Endothelial cell of umbilical vein (primary cell): ENCODE measurements at places on chromosomes 16 and 17.

- no peak for DNase-seq
Measured at GRCh38 chr17:20154286-20155000, 145.3 kb downstream of the SPECC1 start.

DNA sequence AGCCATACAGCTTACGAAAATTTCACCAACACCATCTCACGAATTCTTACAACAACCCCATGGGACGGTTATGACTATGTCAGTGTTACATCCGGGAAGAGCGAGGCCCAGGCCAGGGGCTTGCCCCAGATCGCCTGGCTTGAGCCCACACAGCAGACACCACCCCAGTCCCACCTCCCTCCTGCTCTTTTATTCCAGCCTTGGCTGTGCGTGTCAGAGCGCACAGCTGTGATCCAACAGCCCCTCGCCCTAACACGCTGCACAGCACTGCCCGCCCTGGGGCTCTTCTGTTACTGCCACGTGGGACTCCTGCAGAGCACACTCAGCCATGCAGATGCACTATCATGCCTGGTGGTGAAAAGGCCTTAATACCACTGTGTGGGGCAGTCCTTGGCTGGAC, 127.9 kb downstream of the ENGASE start:
- no peak for DNase-seq

- peak; percentile 45 for DNase-seq
Measured at GRCh38 chr16:30786936-30787612, at the start of gene ZNF629. TSS of gene ZNF629 (minus strand) at chr16:30787205. CDS start at chr16:30784482, 2,723 bp downstream.

DNA sequence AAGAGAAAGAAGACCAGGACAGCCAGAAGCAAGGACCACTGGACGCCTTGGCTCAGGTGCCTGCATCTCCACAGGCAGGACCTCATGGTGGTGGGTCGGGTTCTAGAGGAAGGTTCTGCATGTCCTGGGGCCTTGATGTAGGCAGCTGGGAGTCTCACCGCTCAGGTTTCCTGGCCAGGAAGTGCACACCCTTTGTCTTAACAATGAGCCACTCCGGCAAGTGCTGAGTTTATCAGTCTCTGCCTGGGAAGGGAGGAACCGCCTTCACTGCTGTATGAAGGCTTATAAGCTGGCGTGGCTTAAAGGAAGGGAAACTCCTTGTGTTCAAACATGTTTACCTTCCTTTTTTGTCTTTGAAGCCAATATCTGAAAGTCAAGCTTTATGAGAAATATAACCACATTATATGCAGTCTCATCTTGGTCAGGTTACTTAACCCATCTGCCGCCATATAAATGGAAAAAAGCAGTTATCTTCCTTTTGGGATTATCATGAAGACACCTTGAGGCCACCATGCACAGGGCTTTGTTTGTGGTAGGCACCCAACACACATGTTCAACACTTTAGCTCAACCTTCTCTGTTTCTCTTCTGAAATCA, at the start of gene ST6GALNAC1:
Gene ST6GALNAC1 (minus strand): TSS at position 205 of the 596 bp plus-strand sequence. CDS start 119 bp downstream, at position 86.
- DNase-seq: peak; percentile 26

DNA sequence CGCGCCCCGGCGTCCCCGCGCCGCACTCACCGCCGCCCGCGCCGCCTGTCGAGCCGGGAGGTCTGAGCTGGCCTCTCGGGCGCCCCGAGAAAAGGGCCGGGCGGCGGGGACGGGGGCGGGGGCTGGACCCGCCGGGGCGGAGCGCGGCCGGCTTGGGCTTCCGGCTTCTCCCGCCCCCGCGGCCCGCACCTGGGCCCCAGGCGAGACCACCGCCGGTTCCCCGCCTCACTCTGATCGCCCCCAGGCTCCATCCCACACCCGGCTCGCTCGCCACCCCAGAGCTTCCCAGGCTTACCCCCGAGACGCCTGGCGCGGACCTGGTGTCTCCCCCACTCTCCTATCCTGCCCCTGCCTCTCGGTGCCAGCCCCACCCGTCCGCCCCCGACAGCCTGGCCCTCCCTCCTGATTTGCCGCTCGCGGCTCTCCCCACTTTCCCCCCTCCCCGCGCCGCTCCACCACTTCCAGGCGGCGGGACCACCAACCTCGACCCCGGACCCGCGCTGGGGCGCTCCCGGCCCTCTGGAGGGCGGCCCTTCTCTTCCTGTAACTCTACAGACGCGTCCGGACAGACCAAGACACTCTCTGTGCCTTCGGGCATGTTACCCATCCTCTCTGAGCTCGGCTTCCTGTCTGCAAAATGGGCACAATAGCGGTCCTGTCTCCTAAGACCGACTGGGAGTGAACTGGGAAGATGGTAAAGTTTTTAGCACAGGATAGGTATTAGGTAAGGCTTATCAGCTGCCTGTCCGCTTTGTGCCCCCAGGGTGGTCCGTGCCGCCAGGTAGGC, at the start of gene LITAF:
Gene LITAF (minus strand): TSS at position 64 of the 787 bp plus-strand sequence. CDS start 30,189 bp downstream, outside the sequence.
- DNase-seq: no peak

- DNase-seq: peak; percentile 55
Measured at GRCh38 chr17:50051082-50051576, 4.8 kb upstream of the ITGA3 start.

DNA sequence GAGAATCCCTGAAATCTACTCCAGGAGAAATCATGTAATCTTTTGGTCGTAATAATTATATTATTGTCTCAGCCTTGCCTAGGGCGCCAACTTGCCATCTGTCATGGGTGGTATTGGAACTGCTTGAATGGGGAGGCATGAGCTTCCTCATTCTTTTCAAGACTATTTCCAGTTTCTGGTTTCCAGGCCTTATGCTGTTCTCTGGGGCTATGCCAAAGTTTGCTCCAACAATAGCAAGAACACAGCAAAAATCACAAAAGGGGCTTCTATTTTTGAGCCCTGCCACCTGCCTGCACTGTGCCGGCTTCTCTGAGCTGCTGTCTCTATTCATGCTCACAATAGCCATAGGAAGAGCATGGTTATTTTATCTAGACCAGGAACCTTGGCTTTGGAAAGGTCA, 111.7 kb downstream of the SPECC1 start:
- no peak for DNase-seq

GRCh38 chr16:26791169-26791568, 275.6 kb upstream of the C16orf82 start:
- DNase-seq: no peak

GRCh38 chr16:28610595-28611191, 849 bp upstream of the SULT1A1 start:
- no peak for DNase-seq

GRCh38 chr16:55481023-55481422, 2.0 kb downstream of the MMP2 start:
- no peak for DNase-seq

DNA sequence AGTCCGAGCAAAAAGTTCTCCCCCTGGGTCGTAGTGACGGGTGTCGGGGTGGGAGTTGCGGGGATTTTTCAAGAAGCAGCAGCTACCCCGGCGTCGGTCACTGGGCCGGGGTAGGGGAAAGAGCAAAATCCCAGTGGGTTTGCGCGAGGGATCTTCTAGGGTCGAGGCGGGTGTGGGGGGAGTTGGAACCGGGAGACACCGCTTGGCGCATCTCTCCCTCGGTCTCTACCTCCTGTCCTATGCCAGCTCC, 2.3 kb upstream of the UBTF start:
- no peak for DNase-seq

- peak; percentile 43 for DNase-seq
Measured at GRCh38 chr16:66335704-66336329, 30.7 kb upstream of the CDH5 start.

- DNase-seq: no peak
Measured at GRCh38 chr16:20647736-20648135, 49.7 kb downstream of the ACSM1 start.

DNA sequence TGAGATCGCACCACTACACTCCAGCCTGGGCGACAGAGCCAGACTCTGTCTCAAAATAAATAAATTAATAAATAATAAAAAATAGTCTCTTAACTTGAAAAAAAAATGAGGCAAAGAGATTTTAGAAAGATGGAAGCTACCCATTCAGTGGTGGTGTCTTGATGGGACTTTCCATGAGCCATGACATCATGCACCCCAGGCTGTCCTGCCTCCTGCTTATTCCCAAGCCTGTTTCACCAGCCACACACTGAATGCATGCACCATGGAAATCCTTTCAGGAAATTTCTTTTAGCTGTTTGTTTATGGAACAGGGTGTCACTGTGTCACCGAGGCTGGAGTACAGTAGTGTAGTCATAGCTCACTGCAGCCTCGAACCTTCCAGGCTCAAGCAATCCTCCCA, 8.9 kb upstream of the DLX3 start:
- DNase-seq: no peak

DNA sequence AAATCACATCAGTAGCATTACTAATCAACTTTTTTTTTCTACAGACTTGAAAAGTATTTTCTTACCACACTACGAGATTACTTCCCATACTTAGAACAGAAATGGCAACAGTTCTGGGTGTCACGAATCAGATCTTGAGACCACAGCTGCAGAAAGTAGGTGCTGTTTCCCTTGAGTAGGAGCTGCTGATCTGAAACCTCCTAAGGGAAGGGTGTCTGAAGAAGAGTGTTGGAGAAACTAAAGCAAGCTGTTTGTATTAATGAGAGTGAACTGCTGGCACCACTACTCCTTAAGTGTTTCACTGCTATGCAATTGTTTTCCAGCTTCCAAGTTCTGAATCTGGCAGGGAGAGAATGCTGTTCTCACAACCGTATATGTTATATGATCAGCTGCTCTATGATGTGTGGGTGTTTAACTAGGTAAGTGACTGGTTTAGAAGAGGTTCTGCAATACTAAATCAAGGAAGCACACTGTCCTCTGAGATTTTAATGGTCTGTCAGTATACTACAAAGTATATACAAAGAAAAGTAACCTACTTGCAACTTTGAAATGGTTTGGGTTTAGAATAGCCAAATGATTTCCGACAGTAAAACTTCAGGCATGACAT, 3.3 kb downstream of the ZNF652 start:
- DNase-seq: no peak

GRCh38 chr17:54867634-54868033, 33.0 kb upstream of the TOM1L1 start:
- no peak for DNase-seq

DNA sequence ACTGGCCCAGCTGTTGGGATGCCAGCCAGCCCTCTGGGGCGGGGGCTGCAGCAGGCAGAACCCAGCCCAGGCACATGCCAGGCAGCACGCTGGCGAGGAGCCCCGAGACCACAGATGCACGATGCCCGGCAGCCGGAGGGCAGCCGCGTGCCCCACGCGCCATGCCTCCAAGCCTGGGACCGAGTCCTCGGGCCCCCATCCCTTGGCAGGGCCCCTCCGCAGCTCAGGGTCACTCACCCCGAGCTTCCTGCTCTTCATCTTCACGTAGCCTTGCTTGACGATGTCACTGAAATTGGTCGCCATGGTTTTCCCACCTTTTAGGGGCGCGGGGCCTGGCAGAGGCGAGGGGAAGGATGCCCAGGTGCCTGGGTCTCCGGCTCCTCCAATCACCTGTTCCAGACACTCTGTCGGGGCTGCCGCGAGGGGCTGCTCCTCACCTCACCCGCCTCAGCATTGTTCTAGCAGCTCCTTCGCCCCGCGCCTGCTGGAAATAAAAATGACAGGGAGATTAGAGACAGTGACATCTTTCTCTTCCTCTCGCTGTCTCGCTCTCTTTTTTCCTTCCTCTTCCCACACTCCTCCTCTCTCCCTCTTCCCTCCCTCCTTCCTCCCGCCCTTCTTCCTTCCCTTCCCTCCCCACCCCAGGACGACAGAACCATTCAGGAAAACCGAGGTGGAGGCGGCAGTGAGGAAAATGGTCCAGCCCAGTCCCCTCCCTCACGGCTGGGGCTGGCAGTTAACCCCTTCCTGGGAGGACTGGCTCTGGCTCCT, 6.9 kb downstream of the DOK4 start:
- DNase-seq: peak; percentile 33

GRCh38 chr16:55212791-55213190, 111.2 kb upstream of the IRX6 start:
- no peak for DNase-seq

GRCh38 chr17:11736613-11737312, 138.5 kb downstream of the DNAH9 start:
- no peak for DNase-seq

DNA sequence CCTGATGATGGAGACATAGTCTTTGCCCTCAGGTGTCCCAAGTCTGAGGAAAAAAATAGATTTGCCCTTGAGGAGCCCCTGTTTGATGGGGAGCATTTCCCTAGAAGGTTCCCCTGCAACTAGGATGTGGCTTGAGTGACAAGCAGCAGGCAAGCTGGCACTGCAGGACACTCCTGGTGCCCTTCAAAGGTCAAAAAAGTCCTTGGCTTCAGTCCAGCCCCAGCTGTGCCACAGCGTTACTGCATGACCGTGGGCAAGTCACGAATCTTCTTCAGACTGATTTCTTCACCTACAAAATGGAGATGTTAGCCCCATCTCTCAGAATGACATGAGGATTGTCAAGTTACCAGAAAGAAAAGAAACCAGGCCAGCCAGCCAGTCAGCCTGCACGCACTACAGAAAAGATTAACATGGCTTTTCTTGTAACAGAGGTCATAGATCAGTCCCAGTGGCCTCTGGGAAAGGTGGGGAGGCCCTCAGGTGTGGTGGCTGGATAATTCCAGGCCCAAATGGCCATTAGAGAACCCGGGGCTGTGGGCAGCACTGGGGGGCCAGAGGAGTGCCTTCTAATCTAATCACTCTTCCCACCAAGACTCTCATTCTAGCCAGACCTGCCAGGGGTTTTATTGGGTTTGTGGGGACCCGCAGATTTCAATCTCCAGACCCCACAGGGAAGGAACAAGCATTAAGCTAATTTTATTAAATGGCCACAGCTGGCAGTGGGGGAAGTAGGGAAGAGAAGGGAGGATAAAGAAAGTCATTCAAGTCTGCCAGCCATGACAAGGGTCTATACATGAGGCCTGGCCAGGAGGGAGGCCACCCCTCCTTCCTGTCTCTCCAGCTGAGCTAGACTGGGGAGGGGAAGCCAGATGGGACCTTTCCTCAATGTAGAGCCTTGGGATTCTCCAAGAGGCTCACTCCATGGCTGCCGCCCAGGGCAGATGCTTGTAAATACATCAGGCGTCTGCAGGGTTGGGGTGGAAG, 9.7 kb upstream of the KIF18B start:
- DNase-seq: no peak

GRCh38 chr16:80894091-80894490, 89.7 kb upstream of the CDYL2 start:
- no peak for DNase-seq

GRCh38 chr17:49762151-49762941, 1.6 kb downstream of the FAM117A start:
- no peak for DNase-seq
